HL-60 (cell line): ENCODE measurements at places on chromosomes 4 and X.

DNA sequence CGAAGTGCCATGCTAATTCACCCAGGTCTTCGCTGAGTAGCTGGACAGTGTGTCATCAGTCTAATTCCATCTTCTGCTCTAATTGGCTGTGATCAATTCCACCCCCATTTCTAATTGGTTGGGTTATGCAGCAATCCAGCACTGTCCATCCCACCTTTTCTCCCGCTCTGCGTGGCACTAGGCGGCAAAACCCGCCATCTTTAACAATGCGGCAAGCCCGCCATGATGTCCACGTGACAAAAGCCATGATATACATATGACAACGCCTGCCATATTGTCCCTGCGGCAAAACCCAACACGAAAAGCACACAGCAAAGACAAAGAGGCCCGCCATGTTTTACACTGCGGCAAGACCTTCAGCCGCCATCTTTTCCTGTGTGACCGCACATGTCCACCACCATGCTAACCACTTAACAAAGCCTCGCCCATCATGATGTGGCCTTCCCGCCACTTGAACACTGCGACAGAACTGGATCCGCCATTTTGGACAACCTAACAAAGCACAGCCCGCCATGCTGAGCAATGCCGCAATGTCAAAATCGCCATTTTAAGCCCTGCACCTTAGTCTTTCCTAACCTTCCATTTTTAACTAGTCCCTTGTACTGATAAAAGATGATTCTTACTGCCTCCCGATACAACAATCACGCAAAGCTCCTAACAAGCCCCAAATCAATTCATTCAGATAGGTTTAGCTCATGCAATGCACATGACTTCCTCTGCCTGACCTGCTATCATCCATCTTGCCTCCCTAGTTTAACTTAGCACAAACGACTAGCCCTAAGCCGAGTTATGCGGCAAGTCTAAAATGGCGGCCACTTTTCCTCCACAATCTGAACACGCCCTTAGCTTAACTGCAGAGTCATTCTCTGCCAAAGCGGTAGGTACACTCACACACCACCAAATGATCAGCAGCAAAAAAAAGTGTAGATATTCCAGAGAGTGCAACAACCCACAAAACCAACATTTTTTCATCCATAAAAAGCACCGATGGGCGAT is 288.3 kb downstream of the CHIC1 start:
- no peak for DNase-seq

GRCh38 chr4:107692202-107692601 is 27.8 kb downstream of the PAPSS1 start:
- no peak for DNase-seq

GRCh38 chr4:54090804-54091623 is 8.9 kb upstream of the GSX2 start:
- DNase-seq = no peak

- no peak for DNase-seq
Measured at GRCh38 chr4:111066887-111067286, 444.0 kb upstream of the PITX2 start.

DNA sequence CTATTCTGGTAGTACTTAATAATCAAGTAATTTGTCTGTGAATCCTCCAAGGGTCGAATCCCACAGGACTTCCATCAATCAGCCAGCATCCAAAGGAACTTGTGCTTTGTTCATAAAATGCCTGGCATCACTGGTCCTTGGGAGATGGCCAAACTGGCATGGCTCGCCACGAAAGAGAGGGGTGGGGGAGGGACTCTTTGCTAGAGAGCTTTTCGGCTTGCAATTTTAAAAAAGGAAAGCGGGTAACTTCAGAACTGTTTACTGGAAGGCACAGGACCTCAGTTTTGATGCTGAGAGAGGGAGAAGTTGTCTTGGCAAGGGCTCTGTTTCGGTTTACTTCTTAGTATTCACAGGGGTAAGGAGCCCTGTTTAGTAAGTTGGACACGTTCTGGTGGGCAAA is 79.4 kb upstream of the FHL1 start:
- no peak for DNase-seq
